Mucosa of descending colon (tissue), 3 donors: ENCODE measurements at places on chromosomes 3 and 15. TPM values are rescaled to one million over a fixed set of nuclear protein-coding genes. Genes with fewer than 3 reads are reported as not detected.
A peak's percentile ranks its signal among the peaks of the same experiment; 100 is the strongest.

DNA sequence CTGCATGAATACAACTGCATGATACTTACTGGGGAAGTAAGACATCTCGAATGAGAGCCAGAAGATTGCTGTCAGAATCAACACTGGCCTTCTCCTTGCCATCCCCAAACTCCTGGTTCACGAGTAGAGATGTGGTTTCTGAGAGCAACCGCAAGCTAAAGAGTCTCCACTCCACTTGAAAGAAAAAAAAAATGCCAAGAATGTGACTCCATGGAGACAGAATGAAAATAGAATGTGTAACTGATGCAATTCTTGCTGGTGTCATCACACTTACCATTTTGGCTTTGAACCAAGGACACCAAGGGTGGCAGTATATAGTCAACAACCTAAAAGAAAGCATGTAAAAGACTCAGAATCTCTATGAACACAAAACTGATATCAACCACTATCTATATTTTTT lies 280.4 kb downstream of the ULK4 start:
- no peak for DNase-seq

DNA sequence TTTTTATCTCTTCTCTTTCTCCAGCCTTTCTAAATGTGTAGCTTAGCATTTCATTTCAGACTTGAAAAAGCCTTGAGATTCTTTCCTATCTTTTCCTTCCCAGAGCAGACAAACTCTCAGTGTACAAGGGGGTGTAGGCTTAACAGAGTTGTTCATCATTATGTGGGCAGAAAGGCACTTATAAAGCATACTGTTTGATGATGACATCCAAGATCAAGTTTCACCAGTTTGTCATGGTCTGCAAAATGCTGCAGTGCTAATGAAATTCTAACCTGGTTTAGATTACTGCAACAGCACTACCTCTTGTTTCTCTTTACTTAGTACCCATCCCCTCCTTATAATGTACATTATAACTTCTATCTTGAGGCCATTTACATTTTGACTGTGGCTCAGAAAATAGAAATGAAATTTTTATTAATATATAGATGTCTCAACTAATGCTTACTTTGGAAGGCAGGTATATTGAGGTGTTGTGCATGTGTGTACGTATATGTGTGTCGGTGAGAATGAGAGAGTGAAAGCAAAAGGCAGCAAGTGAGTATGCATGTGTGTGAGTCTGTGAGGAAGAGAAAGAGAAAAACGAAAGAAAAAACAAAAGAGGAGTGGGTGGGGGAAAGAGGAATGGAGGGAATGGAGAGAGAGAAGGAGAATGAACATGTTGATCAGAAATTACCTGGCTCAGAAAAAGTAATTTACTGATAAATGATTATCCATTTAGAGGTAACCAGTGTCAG lies 1043.6 kb downstream of the TUSC7 start:
- no peak for DNase-seq

GRCh38 chr15:34297059-34297458 lies 40.5 kb downstream of the SLC12A6 start:
- no peak for DNase-seq

GRCh38 chr3:113953677-113954076 lies 5.9 kb downstream of the ZDHHC23 start:
- no peak for DNase-seq

GRCh38 chr3:153396581-153396980 lies 234.6 kb downstream of the RAP2B start:
- DNase-seq: no peak

DNA sequence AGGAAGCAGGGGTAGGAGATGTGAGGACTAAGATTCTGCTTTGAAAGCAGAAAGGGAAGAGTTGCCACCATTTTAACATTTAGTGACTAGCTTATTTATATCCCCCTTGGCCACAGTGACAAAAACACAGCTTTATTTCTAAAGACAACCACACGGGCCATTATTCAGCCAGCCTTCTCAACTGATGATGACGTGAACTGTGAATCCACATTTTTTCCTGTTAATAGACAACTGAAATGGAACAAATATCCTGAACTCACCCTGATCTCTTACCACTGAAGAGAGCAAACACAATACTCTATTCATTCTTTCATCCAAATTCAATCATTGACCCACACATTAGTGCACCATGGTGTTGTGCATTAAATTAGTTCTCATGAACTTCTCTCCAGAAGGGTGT lies 145.1 kb downstream of the TNIK start:
- no peak for DNase-seq

GRCh38 chr3:98730338-98730737 lies 32.8 kb upstream of the ST3GAL6 start:
- no peak for DNase-seq

DNA sequence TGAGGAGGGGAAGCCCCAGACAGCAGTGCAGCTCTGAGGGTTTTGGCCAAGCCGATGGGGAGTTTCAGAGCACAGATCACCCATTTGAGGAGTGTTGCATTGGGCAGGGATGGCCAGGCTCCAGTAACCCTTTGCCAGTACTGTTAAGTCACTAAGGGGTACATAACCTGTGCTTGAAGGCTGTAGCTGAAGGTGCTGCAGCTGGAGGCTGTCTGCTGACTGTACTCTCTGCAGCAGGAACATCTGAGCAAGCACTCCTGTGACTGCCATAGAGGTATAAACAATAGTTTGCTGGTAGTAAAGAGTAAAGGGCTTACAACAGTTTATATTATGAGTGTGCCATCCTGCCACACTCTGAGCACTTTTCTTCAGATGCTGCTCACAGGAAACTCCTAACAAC lies 297.8 kb downstream of the EPHA3 start:
- no peak for DNase-seq

DNA sequence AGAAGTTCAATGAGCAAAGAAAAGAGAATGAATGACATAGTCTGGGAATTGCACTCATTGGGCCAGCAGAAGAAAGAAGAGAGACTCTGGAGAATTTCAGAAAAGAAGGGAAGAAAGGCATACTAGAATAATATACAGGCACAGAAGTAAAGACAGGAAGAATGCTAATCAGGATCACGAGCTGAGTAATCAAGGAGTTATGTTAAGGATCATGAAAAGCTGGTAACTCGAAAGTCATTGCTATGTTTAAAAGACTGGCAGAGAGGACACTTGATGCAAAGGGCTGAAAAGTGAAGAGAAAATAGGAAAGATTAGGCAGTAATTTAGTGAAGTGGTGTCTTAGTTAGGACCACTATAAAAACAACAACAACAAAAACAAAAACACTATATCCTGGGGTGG lies 284.1 kb downstream of the ZBBX start:
- DNase-seq: no peak

DNA sequence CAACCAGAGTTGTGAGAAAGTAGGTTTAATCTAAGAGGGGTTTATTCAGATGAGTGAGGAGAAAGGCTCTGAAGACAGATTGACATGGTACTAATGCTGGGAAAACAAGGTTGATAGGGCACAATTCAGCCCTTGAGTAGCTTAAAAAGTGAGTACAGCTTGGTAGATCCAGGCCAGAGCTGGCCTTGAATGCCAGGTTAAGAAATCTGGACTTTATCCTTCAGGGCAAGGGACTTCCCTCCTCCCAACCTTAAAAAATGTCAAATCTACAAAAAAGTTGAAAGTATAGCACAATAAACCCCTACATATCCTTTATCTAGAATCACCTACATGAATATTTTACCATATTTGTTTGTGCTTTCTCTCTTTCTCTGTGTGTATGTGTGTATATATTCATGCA lies 7.9 kb downstream of the TM4SF18 start:
- no peak for DNase-seq

DNA sequence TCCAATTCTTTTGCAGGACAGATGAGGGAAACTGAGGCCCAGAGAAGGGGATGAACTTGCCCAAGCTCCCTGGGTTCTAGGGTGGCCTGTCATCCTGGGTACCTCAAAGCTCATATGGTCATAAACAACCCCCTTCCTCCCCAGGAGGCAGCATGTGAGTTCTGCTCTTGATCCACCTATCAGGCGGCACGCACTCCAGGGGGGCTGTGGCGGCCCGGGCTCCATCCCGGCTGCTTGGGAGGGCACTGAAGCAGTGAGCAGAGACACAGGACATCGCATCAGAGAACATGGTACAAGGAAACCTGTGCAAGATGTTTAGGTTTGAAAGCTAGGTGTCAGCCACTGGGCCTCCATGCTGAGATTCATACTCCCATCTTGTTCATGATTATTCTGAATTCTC lies 34.2 kb downstream of the CPN2 start:
- no peak for DNase-seq

- no peak for DNase-seq
Measured at GRCh38 chr3:99659032-99659431, 20.6 kb downstream of the COL8A1 start.

DNA sequence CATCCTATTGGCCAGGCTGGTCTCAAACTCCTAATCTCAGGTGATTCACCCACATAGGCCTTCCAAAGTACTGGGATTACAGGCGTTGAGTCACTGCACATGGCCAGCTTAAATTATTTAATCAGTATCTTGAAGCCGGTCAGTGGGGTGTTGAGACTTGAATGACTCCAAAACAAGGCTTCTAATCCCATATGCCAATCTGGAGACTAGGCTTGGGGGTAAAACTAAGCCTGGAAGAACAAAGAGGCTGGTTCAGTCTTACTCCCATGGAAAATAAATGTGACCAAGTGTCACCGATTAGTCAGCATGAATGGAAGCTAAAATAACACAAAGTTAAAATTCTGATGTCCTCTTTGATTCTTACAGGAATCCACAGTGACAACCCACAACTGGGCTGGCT lies 509.1 kb downstream of the FOXP1 start:
- DNase-seq: no peak

GRCh38 chr3:183008800-183009199 lies 28.5 kb upstream of the DCUN1D1 start:
- no peak for DNase-seq

GRCh38 chr15:80856809-80857377 lies 77.7 kb downstream of the CEMIP start:
- peak; percentile 78 for DNase-seq

DNA sequence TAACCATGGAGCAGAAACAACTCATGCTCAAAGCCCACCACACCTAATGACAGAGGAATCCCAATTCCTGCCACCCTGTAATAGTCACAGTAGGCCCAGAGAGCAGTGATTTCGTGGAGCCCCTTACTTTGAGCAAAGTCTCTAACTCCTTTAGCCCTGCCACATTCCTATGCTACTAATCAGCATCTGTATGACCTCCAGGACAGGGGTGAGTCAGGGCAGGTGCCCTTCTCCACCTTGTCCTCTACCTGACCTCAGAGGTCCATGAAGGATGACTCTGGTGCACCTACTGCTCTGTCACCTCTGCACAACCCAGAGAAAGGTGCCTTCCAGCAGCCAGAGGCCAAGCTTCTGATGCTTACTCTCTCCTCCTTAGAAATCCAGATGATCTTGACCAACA lies 6.1 kb upstream of the SCG3 start:
- no peak for DNase-seq

GRCh38 chr3:188832146-188832545 lies 339.6 kb upstream of the TPRG1 start:
- no peak for DNase-seq

DNA sequence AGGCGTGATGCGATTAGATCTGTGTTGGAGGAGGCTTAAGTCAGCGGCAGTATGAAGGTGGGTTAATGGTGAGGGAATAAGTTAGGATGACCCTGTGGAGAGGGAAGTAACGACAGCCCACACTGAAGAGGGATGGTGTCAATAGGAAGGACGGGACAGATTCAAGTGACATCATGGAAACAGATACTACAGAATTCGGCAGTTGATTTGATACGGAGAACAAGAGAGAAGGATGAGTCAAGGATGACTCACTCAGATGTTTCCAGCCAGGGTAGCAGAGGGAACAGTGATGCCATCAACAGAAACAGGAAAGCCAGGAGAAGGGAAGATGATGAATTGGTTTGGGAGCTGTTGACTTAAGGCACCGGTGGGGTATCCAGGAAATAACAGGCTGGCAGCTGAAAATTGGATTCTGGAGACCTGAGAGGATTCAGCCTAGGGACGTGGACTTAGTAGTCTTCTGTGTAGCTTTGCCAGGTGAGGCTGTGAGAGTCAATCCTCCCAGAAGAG lies 38.0 kb downstream of the SHC4 start:
- no peak for DNase-seq

DNA sequence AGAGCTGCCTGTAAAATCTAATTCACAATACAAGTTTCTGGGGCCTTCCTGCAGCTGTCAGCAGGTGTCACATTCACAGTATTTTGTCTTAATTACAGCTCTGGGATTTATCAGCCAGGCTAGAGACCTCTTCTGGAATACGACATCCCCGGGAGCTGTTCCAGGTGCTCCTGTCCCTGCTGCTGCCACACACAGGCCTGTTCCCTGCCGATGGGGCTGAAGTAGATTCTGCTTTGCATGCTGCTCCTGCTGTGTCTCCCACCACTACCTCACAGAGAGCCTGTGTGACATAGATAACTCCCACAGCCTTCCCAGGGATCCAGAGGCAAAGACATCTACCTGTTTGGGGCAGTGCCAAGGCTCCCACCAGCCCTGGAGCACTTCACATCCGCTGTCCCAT lies 20.4 kb downstream of the COLQ start:
- no peak for DNase-seq

- DNase-seq: no peak
Measured at GRCh38 chr15:28208583-28208982, 109.5 kb upstream of the OCA2 start.

DNA sequence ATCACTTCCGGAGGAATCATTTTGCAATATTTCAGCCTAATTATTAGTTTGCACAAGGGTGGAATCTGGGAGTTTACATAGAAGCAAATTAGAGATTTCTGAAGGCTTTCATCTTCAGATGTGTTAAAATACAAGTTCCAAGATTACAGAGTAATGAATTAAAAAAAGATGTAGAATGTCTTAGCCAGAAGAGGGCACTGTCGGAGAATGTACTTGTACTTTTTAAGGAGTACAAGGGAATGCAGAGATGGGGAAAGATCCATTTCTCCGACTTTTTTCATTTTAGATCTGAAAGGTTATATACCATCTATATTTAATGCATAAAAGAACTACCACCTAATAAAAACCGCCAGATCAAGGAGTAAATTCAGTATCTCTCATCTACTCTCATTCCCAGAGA lies 43.1 kb upstream of the WDR5B start:
- no peak for DNase-seq

GRCh38 chr3:15796771-15797641 lies 773 bp downstream of the ANKRD28 start:
- DNase-seq: no peak

Gene GOLGA6D
- not detected for total RNA-seq

Gene ATP2B2
- total RNA-seq: 0.70 TPM

Gene CACNA2D3
- 0.55 TPM for total RNA-seq

Gene MUC20
- 147 TPM for total RNA-seq

Gene ACKR4
- 2.2 TPM for total RNA-seq

Gene CNTN6
- total RNA-seq: not detected

Gene NANOGP8
- not detected for total RNA-seq

Gene CCR3
- total RNA-seq: 0.67 TPM

Gene ACTC1
- total RNA-seq: 1.3 TPM

Gene PPARG
- 173 TPM for total RNA-seq

Gene ZNF385D
- total RNA-seq: 2.8 TPM

Gene RASL12
- total RNA-seq: 2.7 TPM

Gene SLC22A13
- 0.70 TPM for total RNA-seq

Gene IREB2
- total RNA-seq: 62.7 TPM

Gene EFHB
- total RNA-seq: 1.1 TPM

Gene PLD1
- 105 TPM for total RNA-seq

Gene ELL3
- total RNA-seq: 22.8 TPM
